B cell (primary cell): ENCODE measurements at places on chromosomes 12 and 14. TPM values are rescaled to one million over a fixed set of nuclear protein-coding genes. Genes with fewer than 3 reads are reported as not detected.

- H3K4me1 ChIP-seq: peaks cover 18% of the 10 kb centered on the region
- no peaks in the 10 kb centered on the region for H3K27me3 ChIP-seq
- DNase-seq: no peak
- no peak overlapping the region for H3K27ac ChIP-seq
- no peak overlapping the region for H3K4me3 ChIP-seq
- H3K36me3 ChIP-seq: peaks cover 13% of the 10 kb centered on the region
Observed at GRCh38 chr12:62288328-62288727, 28.1 kb downstream of the USP15 start.

ARHGAP9 gene
- polyA plus RNA-seq: 320 and 390 TPM in 2 replicates

DNA sequence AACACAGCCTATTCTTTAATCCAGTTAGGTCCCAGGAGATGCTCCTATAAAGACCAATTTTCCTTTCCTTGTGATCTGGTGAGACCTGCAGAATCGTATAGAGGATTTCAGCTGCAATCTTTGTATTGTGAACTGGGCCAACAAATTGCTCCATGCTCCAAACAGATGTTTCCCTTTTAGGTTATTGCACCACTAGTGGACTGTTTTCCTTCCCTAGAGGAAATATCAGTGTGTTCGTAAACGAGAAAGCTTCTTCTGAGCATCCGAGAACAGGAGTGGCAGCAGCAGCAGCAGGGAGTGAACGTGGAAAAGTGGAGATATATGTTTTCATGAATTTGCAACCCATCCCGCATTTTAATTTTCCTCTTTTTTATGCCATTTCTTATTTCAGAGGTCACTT lies 344.1 kb upstream of the PDE3A start:
- no peak overlapping the region for H3K27ac ChIP-seq
- no peaks in the 10 kb centered on the region for H3K36me3 ChIP-seq
- H3K27me3 ChIP-seq: no peaks in the 10 kb centered on the region
- no peak for DNase-seq
- H3K4me1 ChIP-seq: no peaks in the 10 kb centered on the region
- no peak overlapping the region for H3K4me3 ChIP-seq

DNA sequence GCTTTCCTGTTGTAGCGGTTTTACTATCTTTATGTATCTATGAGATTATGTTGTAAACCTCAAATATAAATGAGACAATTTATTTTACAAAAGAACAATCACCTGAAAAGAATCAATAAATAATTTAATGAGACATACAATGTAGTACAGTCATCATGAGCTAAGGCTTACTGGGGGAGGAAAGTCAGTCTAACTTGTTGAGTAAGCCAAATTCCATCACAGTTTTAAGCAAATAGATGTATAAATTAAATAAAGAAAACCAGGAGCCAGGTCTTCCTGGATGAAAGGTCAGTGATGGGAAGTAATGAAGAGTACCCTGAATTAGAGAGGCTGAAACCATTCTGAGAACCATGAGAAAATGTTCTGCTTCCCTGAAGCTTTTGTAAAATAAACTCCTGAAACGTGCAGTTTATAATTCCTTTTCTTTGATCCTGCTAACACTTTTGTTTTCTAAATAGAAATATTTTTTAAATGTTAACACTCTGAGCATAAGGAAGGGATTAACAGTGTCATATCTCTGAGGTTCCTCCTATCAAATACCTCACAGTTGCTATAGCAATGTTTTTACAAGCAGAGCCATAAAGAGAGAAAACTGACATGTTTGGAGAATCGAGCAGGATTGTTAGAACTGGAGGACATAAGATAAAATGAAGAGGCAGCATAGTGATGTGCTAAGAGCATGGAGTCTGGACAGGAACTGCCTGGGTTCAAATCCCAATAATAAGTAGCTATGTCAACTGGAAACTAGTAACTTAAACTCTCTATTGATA lies 444.9 kb upstream of the FOXG1 start:
- H3K4me1 ChIP-seq: no peaks in the 10 kb centered on the region
- H3K36me3 ChIP-seq: no peaks in the 10 kb centered on the region
- H3K4me3 ChIP-seq: no peak overlapping the region
- no peaks in the 10 kb centered on the region for H3K27me3 ChIP-seq
- no peak for DNase-seq
- no peak overlapping the region for H3K27ac ChIP-seq

- peaks cover 18% of the 10 kb centered on the region for H3K4me1 ChIP-seq
- peak; percentile 11 for DNase-seq
- H3K27ac ChIP-seq: peak overlapping the region; percentile 52
- H3K36me3 ChIP-seq: no peaks in the 10 kb centered on the region
- H3K27me3 ChIP-seq: no peaks in the 10 kb centered on the region
Observed at GRCh38 chr12:26940516-26941214, 2.4 kb downstream of the FGFR1OP2 start.

PFKM gene
- 20.3 and 20.8 TPM in 2 replicates for polyA plus RNA-seq

DNA sequence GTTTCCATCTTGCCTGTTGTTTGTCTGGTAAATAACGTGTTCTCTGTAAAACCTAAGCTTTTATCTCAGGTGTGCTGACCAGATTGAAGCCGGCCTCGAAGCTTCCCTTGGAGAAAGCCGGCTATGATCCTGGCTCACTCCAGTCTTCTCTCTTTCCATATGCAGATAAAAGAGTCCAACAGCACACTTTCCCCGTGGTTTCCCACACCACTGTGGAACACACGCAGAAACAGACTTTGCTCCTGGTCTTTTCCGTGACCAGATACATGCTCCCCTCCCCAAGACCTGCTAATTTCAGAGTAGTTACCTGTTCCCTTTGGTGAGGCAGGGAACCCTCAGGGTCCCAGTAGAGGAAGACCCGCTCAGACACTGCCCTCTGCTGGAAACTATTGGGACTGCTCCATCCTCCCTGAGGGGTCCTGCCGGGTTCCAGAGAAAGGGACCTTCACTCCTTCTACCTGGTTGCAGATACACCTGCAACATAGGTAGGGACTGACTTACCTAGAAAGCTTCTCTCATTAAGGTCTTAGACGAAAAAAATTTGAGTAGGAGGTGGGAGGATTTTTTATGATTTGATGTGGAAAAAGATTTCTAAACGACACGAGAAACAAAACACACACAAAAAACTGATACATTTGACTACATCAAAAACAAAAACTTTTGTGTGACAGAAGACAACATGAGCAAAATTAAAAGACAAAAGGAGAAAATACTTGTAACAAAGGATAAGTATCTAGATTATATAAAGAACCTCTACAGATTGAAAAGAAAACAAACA lies 415.4 kb upstream of the CCDC196 start:
- H3K4me1 ChIP-seq: no peaks in the 10 kb centered on the region
- no peak overlapping the region for H3K27ac ChIP-seq
- peak; percentile 64 for DNase-seq
- no peak overlapping the region for H3K4me3 ChIP-seq
- no peaks in the 10 kb centered on the region for H3K36me3 ChIP-seq
- H3K27me3 ChIP-seq: no peaks in the 10 kb centered on the region

DNA sequence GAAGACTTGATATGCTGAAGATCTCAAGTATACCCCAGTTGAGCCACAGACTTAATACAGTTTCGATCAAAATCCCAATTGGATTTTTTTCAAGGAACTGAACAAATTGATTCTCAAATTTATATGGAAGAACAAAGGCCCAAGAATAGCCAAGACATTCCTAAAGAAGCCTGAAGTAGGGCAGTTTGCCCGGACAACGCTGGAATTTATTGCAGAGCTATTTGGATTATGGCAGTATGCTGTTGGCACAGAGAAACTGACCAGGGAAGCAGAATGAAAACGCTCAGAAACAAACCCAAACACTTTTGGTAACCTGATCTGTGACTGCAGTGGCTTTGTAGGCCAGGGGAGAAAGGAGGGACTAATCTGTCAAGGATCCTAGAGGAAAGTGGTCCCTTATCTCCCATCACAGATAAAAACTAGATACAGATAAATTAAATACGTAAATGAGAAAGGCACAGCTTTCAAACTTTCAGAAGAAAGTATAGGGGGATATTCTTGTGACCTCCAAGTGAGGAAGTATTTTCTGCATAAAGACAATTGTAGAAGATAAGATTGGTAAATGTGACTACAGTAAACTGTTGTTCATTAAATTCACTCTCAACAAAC lies 35.9 kb upstream of the GSC start:
- H3K27ac ChIP-seq: no peak overlapping the region
- no peak for DNase-seq
- H3K27me3 ChIP-seq: no peaks in the 10 kb centered on the region
- H3K4me1 ChIP-seq: no peaks in the 10 kb centered on the region

DNA sequence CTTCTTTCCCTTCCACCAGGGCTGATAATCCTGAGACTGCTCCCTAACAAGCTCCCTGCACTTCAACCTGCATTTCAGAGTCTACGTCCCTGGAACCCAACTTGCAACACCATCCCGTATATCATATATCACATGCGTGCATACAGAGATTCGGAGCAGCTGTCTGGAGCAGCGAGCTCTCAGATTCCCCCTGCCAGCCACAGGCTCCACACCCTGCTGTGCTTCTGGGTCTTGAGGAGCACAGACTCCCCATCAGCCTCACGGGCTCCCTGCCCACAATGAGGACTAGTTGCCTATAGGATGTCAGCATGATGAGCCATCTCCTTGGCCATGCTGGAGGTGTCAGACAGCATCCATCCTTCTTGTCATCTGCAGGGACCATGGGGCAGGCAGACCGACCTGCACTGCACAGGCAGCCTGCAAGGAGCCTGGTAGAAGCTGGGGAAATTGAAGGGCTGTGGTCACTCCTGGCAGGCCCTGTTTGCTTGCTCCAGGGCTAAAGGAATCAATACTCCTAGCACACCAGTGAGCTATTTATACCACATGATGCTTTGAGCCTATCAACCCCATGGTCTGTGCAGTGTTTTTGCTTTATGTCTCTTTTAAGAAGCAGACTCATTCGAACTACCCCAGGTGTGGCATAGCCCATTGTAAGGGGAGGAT lies 19.6 kb upstream of the HDAC7 start:
- peaks cover 34% of the 10 kb centered on the region for H3K4me1 ChIP-seq
- no peak for DNase-seq

DNA sequence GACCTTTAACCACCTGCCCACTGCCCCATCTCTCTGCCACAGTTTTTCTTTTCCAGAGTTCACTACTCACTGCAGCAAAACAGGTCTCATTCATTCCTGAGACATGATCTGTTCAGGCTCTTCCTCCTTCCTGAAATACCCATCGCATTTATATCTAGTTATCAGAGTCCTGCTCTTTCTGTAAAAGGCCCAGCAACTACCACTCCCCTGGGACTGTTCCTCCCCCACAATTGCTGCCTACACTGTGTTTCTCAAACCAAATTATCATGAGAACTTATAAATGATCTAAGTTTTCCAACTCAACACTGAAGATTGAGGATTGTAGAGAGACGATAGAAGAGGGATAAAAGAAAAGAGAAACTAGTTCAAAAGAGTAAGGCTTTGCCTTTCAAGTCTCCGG lies 40.8 kb upstream of the EPS8 start:
- peaks cover 6% of the 10 kb centered on the region for H3K27me3 ChIP-seq
- no peak overlapping the region for H3K27ac ChIP-seq
- no peaks in the 10 kb centered on the region for H3K36me3 ChIP-seq

DNA sequence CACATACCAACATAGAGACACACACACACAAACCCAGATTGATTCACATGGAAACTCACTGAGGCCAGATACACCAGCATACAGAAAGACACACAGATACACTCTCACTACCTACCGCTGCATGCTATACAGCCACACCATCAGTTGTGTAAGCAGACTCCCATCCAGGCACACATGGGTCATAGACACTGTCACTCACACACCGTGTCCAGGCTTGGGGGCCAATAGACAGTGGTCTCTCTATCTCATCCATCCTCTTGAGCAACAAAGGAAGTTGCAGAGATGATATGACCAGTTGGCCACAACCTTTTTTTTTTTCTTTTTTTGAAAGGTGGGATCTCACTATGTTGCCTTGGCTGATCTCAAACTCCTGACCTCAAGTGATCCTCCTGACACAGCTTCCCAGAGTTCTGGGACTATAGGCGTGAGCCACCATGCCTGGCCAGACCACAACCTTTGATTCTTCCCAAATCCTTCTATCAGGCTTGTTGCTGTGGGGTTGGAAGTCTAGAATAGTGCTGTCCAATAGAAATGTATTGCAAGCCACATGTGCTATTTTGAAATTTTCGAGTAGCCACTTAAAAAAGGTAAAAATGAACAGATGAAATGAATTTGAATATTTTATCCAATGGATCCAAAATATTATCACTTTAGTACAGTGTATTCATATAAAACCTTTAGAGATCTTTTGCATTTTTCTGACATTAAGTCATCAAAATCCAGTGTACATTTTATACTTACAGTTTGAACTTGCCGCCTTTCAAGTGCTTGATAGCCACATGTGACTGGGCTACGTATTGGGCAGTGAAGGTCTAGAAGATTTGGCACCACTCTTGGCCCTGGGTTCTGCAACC lies 7.4 kb downstream of the LRP1-AS start:
- H3K27me3 ChIP-seq: no peaks in the 10 kb centered on the region
- no peak overlapping the region for H3K4me3 ChIP-seq
- no peaks in the 10 kb centered on the region for H3K36me3 ChIP-seq
- H3K4me1 ChIP-seq: no peaks in the 10 kb centered on the region

GRCh38 chr14:22691171-22691570 lies 47.0 kb upstream of the OR6J1 start:
- peaks cover 5% of the 10 kb centered on the region for H3K27me3 ChIP-seq
- no peak for DNase-seq
- H3K36me3 ChIP-seq: no peaks in the 10 kb centered on the region
- no peak overlapping the region for H3K4me3 ChIP-seq

DNA sequence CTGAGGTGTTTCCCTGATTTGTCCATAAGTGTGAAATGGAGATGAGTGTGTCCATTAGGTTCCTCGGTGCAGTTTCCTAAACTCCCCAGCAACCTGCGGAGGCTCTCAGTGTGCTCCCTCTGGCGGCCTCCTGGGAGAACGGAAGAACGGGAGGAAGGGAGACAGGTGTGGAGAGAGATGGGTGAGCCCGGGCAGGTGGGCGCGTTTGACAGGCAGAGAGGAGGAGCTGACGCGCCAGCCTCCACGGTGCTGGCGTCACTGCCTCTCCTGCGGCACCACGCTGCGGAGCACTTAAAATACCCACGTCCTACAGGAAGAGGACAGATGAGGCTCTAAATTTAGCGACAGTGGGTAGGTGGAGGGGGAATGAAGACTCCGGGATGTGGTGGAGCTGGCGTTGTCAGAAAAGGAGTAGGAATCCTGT lies 26.8 kb upstream of the PEX5 start:
- DNase-seq: no peak
- H3K4me3 ChIP-seq: no peak overlapping the region
- H3K36me3 ChIP-seq: no peaks in the 10 kb centered on the region
- H3K4me1 ChIP-seq: no peaks in the 10 kb centered on the region

PA2G4 gene
- 53.4 and 56.7 TPM in 2 replicates for polyA plus RNA-seq

- H3K27ac ChIP-seq: no peak overlapping the region
- DNase-seq: no peak
- H3K27me3 ChIP-seq: no peaks in the 10 kb centered on the region
- H3K4me1 ChIP-seq: peaks cover 26% of the 10 kb centered on the region
- no peak overlapping the region for H3K4me3 ChIP-seq
- no peaks in the 10 kb centered on the region for H3K36me3 ChIP-seq
Observed at GRCh38 chr14:35335388-35336092, 43.4 kb downstream of the PSMA6 start.

STXBP6 gene
- polyA plus RNA-seq: 0.01 TPM in 1 of 2 replicates, not detected in the other

- no peak overlapping the region for H3K27ac ChIP-seq
- H3K36me3 ChIP-seq: no peaks in the 10 kb centered on the region
- no peak overlapping the region for H3K4me3 ChIP-seq
- H3K27me3 ChIP-seq: no peaks in the 10 kb centered on the region
Observed at GRCh38 chr12:47850153-47851084, 30.7 kb upstream of the HDAC7 start.

- peaks cover 23% of the 10 kb centered on the region for H3K4me1 ChIP-seq
- H3K36me3 ChIP-seq: no peaks in the 10 kb centered on the region
- H3K4me3 ChIP-seq: peak overlapping the region; percentile 54
- peak overlapping the region; percentile 19 for H3K27ac ChIP-seq
- DNase-seq: peak; percentile 18
- H3K27me3 ChIP-seq: no peaks in the 10 kb centered on the region
Observed at GRCh38 chr14:70822530-70823185, 13.3 kb upstream of the MAP3K9 start.
